ENCODE measurements at places on chromosomes 3 and 15.

GRCh38 chr3:155386919-155387318 lies 93.4 kb upstream of the STRIT1 start:
- DNase-seq, result no peak

GRCh38 chr3:16309558-16309957 lies 44.5 kb downstream of the OXNAD1 start:
- peak; percentile 88 for DNase-seq

DNA sequence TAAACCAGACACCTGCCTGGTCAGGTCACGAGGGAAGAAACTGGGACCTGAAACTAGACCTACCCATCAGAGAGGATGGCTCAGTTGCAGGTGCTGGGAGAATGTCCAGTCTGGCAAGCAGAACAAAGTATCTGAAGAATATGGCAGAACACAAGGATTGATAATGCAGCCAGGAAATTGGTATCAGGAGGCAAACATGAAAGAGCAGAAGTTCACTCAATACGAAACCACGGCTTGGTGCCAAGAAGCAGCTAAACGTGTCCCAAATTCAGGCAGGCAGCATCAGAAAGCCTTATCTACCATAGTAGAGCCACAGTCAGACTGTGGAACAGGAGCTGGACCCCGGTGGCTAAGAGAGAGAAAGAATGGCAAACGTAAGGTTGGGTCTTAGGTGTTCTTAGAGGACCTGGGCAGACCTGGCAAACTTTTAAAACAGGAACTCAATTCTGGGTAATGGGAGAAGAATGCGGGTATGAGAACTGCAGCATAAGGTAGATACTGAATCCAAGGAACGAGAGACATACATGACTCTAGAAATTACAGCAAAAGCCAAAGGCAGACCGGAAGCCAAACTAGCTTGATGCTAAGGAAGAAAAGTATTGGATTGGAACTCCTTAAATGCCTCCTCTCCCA lies 169.0 kb upstream of the NECTIN3 start:
- DNase-seq, result no peak

GRCh38 chr3:48142316-48142870 lies 45.8 kb downstream of the CDC25A start:
- DNase-seq, result no peak

GRCh38 chr15:80182611-80183261 lies 29.9 kb downstream of the FAH start:
- DNase-seq, result no peak
